Bone marrow (tissue), 2 donors: ENCODE measurements at places on chromosomes 7 and 10.

DNA sequence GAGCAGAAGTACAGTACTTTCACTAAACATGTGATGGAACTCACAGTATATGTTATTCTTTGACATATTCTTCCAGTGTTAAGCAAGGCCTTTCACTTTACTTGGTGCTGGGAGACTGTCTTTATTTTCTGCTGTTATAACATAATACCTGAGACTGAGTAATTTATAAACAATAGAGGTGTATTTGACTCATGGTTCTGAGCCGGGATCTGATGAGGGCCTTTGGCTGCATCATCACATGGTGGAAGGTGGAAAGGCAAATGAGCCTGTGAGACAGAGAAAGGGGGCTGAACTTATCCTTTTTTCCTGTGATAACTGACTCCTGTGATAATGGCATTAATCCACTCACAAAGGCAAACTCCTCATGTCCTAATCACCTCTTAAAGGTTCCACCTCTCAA is 1.4 kb downstream of the SUPV3L1 start:
- no peak for DNase-seq

- DNase-seq = no peak
Observed at GRCh38 chr7:107016312-107016711, 28.2 kb upstream of the PRKAR2B start.

GRCh38 chr10:77189075-77189474 is 448.5 kb downstream of the KCNMA1 start:
- no peak for DNase-seq

GRCh38 chr7:23863209-23863787 is 153.3 kb downstream of the STK31 start:
- DNase-seq = no peak

DNA sequence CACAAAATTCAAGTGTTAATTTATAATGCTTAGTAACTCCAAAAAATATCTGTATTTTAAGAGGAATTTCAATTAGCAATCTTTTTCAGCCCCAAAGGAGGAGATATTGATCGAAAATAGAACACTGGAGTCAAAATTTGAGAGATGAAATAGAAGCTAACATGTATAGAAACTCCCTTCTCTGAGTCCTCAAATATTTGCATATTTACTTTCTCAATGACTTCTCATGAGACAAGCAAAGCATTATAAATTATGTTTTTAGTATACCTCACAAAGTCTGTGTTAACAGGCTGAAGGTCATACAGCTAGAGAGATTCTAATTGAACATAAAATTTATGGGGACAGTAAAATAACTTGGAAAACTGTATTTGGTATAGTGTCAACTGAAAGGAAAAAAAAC is 260.5 kb downstream of the GPAM start:
- DNase-seq = no peak

DNA sequence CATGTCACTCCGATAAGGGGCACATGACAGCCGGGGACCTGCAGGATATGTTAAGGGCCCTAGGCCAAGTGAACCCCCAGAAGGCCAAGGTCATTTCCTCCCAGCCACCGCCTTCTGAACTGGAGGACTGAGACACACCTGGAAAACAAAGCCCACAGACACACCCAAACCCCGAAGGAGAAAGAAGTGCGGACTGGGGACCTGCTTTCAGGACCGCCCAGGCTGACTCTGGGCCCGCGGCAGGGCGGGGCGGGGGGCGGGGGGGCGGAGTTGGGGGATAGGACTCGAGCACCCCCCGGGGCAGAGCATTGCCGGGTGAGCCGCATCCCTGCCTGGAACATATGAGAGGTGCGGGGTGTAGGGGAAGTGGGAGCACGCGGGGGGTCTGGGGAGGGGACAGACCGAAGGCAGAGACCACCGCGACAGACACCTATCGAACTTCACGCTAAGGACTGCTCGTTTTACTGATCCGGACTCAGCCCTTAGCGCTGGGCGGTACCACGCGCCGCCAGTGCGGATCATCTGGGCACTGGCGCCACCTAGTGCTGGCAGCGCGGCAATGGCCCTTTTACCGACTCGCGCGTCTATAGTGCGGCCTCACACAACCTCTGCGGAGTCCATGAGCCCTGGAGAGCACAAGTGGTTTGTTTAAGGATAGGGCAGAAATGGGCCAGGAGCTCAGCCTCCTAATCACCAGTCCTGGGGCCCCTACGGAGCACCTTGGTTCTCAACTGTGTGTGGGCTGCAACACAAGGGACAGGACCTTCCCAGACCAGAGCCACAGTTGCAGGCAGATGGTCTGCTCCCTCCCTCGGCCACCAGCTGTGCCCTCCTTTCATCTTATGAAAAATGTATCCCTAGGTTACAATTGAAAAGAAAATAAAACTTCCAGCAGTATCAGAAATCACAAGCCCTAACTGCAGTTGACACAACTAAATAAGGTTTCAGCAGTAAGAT is 157.6 kb downstream of the HERPUD2 start:
- DNase-seq = no peak

GRCh38 chr7:120190566-120190965 is 82.4 kb upstream of the KCND2 start:
- no peak for DNase-seq

DNA sequence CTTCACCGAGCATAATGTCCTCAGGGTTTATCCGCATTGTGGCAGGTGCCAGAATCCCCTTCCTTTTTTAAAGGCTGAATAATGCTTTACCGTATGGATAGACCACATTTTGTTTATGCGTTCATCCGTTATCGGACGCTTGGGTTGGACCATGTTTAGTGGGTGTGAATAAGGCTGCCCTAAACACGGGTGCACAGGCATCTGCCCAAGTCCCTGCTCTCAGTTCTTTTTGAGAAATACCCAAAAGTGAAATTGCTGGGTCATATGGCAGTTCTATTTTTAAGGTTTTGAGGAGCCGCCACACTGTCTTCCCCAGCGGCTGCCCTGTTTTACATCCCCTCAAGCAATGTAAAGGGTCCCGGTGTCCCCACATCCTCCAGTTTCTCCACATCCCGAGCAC is 121.6 kb downstream of the DYNC2I1 start:
- no peak for DNase-seq

GRCh38 chr7:1137517-1138167 is 22.4 kb downstream of the ZFAND2A start:
- no peak for DNase-seq

- no peak for DNase-seq
Observed at GRCh38 chr7:115851291-115851690, 179.3 kb downstream of the TFEC start.

GRCh38 chr7:155593461-155594162 is 47.3 kb upstream of the CNPY1 start:
- DNase-seq = peak; percentile 31

- DNase-seq = no peak
Observed at GRCh38 chr7:137097111-137097510, 228.7 kb downstream of the CHRM2 start.

DNA sequence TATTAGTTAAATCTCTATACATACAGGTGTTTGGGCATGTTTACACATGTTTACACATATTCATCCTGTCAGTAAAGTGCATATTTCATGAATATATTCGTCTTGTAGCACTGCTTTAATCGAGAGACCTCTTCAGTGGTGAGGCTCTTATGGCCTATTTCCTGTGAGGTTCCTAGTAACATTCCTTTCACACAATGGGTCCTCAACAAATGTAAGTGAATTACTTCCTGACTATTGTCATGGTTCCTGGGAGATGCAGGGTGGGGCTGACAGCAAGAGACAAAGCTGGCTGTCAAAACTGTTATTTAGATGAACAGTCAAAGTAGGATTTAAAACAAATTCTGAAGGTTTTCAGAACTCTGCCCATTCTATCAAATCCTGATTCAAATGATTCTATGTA is 12.4 kb upstream of the SEMA3A start:
- DNase-seq = no peak

- no peak for DNase-seq
Observed at GRCh38 chr7:17632384-17632783, 307.9 kb downstream of the SNX13 start.

- no peak for DNase-seq
Observed at GRCh38 chr7:96548664-96549063, 161.0 kb downstream of the SEM1 start.

GRCh38 chr10:103193820-103194529 is 903 bp upstream of the NT5C2 start:
- DNase-seq = no peak

GRCh38 chr10:62326176-62326575 is 48.0 kb upstream of the ZNF365 start:
- DNase-seq = no peak

GRCh38 chr7:46652317-46652716 is 731.2 kb upstream of the IGFBP3 start:
- no peak for DNase-seq

DNA sequence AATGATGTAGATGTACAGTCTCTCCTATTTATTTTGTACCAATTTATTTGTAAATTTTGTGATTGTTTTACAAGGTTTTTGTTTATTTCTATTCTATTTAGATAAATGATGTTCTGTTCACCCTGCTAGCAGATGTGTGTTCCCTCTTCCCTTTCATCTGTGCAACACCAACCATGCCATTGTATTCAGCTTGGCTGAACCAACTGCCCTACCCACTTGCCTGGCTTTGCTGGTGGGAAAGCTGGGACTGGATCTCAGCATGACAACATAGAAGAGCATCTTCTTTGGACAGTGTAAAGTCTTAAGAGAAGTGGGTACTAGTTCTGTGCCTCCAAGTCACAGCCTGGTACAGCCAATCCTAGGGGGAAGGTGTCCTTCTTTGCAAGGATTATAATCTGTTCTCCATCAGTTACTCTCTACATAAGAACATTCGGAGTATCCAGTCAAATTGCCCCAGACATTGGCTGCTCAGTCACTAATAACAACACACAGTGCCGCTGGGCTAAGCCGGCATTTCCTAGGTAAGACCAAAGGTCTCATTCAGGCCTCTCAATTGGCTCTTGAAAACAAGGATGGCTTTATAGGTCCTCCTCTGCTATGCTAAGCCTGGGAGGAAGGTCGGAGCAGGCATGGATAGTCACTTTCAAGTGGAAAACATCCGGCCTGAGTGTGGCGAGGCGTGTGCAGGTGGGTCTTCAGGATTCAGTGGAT is 109.7 kb downstream of the NT5C2 start:
- DNase-seq = no peak

- DNase-seq = no peak
Observed at GRCh38 chr7:50768485-50769474, 13.9 kb downstream of the GRB10 start.

GRCh38 chr7:155993420-155994278 is 181.4 kb upstream of the SHH start:
- DNase-seq = no peak

DNA sequence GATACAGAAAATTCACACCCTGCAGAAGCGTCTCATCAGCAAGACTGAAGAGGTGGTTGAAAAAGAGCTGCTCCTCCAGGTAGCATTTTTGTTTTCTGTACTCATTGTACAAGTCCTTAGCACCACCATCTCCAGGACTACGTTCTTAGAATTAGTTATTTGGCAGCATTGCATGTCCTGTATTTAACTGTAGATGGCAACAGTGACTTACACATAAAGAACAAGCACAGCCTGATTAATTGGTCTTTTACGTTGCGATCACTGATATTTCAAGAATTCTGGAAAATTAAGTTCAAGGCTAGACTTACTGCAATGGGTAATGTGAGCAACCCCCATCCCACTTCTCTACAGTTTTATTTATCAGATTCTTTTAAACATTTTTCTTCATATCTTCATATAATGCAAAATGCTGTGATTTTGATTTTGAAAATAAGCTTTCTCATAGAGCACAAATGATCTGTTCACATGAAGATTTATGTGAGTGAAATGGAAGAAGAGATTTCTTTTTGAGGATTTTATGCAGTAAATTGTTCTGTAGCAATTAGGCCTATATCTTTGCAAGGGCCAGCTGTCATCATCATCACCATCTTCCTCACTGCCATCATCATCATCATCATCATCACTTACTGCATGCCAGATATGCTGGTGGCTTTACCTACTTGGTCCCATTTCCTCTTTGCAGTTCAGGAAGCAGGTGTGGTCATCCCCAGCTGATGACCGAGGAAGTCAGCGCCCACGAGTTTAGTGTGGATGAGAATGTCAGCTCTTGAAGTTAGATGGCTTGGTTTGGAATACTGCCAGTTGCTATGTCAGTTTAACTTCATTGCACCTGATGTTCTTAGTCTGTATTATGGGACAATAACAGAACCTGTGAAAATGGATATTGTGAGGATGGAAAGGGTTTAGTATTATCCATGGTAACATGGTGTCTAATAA is 53.4 kb downstream of the CFAP58 start:
- no peak for DNase-seq

GRCh38 chr7:29865526-29865925 is 59.2 kb downstream of the WIPF3 start:
- no peak for DNase-seq

- DNase-seq = no peak
Observed at GRCh38 chr10:19778996-19779395, 37.2 kb upstream of the PLXDC2 start.

- no peak for DNase-seq
Observed at GRCh38 chr7:67618556-67619162, 622.0 kb downstream of the TYW1 start.

DNA sequence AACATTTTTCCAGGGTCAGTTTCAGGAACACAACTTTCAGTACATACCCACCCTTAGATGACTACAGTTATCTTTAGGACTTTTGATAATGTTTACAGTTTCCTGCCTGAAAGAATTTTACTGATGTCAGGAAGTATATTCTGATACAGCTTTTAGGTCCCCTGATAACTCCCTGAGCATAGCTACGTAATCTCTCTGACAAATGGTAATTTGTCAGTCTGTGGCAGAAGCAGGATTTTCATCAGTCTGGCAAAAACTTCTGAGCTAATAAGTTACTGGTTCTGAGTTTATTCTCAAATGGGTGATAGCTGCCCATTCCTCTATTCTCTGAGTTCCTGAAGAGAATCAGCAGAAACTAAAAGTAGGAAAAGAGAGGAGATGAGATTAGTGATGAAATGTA is 270.1 kb upstream of the MTPN start:
- DNase-seq = no peak

- no peak for DNase-seq
Observed at GRCh38 chr10:29314726-29315125, 25.9 kb downstream of the LYZL1 start.

- no peak for DNase-seq
Observed at GRCh38 chr10:112269266-112269665, 13.9 kb upstream of the TECTB start.

GRCh38 chr7:4789194-4790077 is 14.0 kb downstream of the AP5Z1 start:
- DNase-seq = no peak

GRCh38 chr10:15427843-15428414 is 56.8 kb upstream of the FAM171A1 start:
- no peak for DNase-seq

GRCh38 chr7:36303202-36304098 is 86.2 kb upstream of the ANLN start:
- peak; percentile 49 for DNase-seq

DNA sequence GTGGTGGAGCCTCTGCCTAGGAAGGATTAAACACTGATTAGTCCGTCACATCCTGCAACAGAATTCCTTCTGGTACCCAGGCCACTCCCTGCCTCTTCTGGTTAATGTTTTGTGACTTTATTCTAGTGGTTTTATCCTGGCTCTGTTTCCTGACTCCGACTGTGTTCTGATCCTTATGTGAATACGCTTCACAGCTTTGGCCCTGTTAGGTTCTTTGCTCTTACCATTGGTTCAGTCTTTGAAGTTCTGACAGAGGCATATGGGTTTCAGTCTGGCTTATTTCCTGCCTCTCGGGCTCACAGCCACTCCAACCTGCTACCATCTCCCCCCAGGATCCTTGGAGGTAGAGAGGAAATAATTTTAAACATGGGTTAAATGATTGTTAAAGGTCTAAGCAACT is 23.2 kb upstream of the FGL2 start:
- no peak for DNase-seq

- DNase-seq = no peak
Observed at GRCh38 chr7:83326223-83326622, 163.5 kb upstream of the PCLO start.
